Activated CD4-positive, alpha-beta T cell treated with anti-CD3 and anti-CD28 coated beads, Interleukin-2, Interleukin-4, amounts not matched to agents 100 ng/mL and 50 ng/mL, durations not matched to agents 16 hours and 8 hours (primary cell): ENCODE measurements at places on chromosomes 5 and 9.

- DNase-seq: no peak
Measured at GRCh38 chr5:159663986-159664385, 252.3 kb upstream of the ADRA1B start.

GRCh38 chr5:14510156-14510734 is 71.3 kb upstream of the OTULINL start:
- no peak for DNase-seq

DNA sequence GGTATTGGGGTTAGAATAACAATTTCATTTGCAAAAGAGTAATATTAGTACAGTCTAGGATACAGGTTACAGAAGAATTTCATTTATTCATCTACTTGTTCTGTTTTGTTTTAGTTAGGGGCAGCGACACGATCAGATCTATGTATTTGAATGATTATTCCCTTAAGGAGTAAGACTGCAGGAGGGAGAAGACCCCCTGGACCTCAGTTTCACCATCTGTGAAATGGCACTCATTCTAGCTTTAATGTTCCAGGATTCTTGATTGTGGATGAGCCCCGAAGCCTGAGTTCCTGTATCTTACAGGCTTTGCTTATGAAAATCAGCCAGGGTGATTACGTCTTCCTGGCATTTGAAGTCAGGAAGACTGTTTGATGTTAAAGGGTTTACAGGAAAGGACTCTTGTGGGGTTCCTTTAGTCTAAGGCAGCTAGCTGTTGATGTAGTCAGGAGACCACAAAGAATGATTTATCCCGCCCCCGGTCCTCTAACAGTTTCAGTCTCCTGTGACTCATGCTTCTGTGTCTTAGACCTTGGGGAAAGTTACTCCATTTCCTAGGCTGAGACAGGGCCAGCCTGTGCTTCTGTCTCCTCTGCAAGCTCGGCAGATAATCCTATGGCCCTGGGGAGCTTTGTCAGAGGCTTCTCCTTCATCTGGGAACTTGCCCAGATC is 11.5 kb downstream of the SMIM3 start:
- peak; percentile 81 for DNase-seq

GRCh38 chr9:32253731-32254130 is 130.7 kb upstream of the ACO1 start:
- DNase-seq: no peak

DNA sequence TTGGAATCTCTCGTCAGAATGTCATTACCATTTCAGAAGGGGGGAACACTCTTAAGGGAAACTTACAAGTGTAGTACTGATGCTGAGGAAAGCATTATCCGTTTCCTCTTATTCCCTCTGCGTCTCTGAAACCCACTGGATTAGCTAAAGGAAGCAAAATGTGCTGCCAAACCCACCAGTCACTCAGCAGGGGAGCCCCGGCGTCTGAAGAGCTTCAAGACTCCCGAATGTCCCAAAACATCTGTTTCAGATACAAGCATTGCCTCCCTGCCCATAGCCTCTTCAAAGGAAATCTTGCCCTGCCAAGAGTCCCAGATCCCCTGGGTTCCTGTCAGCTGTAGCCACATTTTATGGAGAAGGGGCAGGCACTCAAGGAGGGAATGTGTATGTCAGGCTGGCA is 1.0 kb upstream of the HCN1 start:
- no peak for DNase-seq

- DNase-seq: no peak
Measured at GRCh38 chr5:176886336-176887251, 12.6 kb downstream of the HK3 start.

DNA sequence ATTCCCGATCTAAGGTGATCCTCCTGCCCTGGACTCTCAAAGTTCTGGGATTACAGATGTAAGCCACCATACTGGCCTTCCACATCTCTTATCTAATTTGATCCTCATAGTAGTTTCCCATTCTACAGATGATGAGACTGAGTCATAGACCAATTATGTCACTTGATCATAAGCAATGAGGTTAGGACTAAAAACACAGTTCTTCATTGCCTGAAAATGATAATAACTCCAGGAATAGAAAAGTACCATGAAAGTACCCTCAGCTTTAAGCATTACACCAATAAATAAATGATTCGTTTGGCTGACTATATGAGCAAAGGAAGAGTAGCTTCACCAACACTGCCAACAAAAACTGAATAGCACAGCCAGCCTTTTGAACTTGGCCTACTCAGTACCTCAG is 389.5 kb downstream of the ACTL7B start:
- DNase-seq: no peak

- no peak for DNase-seq
Measured at GRCh38 chr5:448061-448765, 5.2 kb downstream of the EXOC3 start.

DNA sequence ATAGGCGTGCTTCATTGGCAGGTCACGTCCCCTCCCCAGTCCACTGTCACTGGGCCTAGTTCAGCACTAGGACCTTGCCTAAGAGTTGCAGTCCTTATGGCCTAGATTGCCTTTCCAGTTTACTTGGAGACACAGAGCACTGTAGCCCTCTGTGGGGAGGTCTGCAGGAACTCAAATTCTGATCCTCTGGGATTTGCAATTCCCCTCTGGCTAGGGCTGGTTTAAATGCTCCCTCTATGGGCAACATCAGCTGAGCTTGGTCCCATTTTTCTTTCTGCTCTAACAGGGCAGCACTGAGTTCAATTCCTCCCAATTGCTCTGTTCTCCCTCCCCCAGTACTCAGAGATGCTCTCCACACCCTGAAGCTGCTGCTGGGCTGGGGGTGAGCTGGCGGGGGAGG is 358.2 kb downstream of the HTR1A start:
- DNase-seq: no peak

DNA sequence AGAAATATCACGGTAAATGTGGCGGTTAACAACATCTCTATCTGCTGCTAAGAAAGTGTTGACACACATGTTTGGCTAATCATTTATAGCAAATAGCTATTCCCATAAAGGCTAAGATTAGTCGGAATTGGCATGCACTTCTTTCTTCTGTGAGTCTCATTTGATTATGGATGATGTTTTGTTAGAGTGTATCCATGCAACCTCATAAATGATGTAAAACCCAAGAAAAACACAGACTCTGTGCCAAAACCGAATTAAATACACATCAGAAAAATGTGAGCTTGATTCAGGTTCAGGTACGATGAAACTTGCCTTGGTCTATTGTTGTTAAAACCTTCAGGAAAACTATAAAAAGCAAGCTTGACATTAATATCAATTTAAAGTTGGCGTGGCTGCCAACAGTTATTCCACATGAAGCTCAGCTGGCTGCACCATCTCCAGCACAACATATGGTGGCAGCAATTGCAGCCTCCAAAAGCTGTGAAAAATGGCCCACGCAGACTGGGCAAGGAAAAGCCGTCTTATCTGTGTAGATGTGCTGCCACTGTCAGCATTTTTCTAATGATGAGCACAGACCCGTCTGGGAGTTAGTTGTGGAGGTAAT is 41.1 kb upstream of the ICE1 start:
- no peak for DNase-seq

DNA sequence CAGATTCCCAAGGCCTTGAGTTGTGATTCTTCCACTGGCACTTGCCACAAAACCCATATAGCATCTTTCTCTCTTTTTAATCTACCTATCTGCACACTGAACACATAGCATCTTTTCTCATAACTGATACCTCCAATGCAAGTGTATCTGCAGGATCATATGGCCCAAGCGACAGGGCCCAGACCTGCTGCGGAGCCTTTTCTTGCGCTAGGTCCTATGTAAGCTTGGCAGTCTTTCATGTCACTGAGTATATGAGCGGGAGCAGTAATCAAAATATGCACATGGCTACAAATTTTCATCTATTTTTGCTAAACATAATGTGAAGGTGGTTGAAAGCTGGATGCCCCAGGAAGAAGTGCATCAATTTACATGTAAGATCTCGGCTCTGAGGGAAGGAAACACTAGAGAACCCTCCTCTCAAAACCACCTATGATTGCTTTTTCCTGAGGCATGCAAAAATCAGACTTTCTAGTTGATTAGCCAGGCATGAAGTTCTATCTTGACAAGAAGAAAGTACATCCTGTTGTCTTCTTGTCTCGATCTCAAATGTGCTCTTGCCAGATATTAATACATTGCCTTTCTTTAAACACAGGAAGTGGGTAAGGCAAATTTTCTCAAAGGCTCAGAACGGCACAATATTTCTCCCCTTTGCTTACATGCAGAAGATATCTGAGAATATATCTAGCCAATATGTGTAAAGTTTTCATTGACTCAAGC is 26.9 kb upstream of the CEMIP2 start:
- peak; percentile 63 for DNase-seq

GRCh38 chr5:153534102-153534501 is 43.6 kb downstream of the GRIA1 start:
- DNase-seq: no peak

DNA sequence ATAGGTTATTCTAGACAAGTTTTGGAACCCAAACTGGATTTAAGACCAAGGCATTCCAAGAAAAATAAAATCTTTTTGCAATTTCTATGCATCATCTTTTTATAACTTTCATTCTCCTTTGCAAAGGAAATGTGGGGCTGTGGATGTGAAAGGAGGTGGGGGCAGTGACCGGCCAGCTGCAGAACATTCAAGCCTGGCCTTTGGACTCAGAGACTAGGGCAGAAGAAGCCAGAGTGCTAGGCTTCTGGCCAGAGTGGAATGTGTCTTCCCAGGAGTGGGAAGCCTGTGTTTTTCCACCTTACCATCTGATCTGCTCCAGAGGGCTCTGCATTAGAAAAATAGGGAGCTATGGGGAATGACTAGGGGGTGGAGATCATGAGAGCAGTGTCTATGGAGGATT is 148.5 kb downstream of the C9orf152 start:
- no peak for DNase-seq

- DNase-seq: no peak
Measured at GRCh38 chr5:81817086-81817485, 66.2 kb upstream of the SSBP2 start.

DNA sequence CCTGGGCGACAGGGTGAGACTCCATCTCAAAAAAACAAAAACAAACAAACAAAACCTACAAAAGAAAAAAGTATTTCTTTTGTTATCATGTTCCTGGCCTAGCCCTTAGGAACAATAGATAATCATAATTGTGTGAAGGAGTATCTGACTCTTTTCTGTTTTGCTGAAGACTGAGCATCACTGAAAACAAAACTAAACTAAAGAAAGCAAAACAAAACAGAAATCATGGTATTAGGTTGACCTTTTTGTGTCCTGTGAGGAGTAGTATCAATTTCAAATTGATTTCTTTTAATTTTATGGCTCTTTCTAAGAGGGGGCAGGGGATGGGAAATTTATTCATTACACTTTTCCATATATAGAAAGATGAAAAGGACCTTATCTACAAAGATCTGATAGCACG is 246.0 kb downstream of the YTHDC2 start:
- DNase-seq: no peak

DNA sequence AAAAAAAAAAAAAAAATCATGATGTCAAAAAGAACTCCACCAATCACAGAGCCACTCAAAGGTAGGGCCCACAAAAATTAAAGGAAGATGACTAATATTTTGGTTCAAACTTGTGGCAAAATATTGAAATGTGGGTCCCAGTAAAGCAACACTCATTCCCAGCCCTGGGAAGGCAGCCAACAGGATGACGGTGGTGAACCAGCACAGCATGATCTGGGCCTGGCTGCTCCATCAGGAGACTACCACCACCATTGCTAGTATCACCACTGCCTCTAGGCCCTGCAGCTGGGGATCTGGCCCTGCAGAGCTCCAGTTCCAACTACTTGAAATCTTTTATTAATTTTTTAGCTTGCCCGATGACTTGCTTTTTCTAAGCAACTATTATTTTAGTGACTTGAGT is 206.8 kb upstream of the ITGA1 start:
- no peak for DNase-seq
